ENCODE measurements at places on chromosomes 12 and 14. TPM values are rescaled to one million over a fixed set of nuclear protein-coding genes. Genes with fewer than 3 reads are reported as not detected.

ZNF891 gene
- total RNA-seq = 1.4 TPM

DNA sequence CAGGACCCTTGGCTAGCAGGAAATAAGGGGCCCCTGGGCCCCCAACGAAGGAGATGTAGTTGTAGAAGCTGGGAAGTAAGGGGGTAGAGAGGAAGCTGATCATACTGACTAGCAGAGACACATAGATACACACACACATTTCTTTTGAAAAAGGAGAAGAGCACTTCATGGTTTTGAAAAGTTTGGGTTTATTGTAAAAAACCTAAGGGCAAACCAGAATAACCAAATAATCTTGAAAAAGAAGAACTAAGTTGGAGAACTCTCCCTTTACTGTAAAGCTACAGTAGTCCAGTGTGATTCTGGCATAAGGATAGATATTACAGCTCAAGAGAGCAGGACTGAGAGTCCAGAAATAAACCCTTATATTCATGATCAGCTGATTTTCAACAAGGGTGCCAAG is 5.8 kb upstream of the HCAR3 start:
- DNase-seq = no peak

EML5 gene
- total RNA-seq = 4.0 TPM

- DNase-seq = no peak
Observed at GRCh38 chr12:25550186-25550585, 2.9 kb downstream of the LMNTD1 start.

REP15 gene
- 0.56 TPM for total RNA-seq

DNA sequence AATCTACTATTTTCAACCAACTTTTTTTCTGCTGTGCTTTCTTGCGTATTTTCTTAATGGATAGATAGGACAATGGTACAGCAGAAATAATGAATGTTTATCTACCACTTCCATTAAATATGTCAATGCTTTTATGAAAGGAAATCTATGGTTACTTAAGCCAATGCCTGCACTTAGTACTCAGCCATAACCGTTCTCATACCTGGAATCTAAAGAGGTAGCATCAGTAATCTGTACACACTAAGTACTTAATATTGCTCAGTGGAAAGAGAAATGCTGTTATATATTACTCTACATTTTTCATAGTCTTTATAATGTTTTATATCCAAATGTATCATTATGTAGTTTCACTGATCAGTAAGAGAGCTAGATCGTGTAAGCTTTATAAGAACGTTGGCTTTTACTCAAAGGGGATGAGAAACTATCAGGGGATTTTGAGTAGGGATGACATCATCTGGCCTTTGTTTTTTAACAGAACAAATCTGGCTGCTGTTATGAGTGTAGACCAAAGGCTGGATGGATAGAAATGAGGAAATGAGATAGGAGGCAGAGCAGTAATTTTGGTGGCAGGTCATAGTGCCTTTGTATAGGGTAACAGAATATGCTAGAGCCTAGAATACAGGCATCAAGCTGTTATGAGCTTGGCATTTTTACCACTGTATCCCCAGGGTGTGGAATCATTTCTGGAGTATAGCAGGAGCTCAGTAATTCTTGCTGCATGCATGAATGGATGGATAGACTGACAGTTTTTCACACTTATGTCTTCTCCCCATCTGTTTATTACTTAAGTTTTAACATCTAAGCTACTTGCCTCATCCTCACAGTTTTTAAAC is 34.0 kb downstream of the ALG10B start:
- no peak for DNase-seq

CLEC2B gene
- 26.7 TPM for total RNA-seq

WASHC4 gene
- total RNA-seq = 48.2 TPM

DNA sequence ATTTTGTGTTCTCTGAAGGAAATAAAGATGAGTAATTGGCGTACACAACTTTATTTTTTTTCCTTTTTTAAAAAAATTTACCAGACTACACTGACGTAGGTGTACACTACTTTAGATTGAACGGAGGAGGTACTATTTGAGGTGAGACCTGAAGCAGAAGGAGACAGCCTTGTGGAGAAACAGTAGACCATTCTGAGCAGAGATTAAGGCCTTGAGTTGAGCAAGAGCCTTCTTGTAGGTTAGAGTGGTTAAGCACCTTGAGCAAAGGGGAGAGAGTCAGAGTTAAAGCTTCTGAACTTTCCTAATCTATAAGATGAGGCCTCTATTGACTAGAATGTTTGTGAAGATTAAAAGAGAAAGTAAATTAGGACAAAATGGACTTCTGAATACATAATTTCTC is 2.5 kb downstream of the LEMD3 start:
- DNase-seq = no peak

DNA sequence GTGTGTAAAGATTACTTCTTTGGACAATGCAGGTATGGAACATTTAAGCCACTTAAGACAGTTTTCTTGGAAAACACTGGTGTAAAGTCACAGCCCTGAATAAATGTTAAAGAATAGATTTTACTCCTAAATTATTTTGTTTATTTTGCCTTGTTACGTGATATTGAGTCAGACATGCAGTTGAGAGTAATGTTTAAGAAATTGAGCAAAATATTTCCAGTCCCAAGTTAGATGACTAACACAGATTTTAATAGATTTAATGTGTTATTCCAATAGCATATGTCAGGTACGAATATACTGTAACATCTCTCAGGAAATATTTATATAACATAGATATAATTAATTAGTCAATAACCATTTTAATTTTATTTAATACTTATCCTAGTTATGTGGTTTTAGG is 1361.7 kb downstream of the FSCB start:
- no peak for DNase-seq

LMNTD1 gene
- not detected for total RNA-seq

GRCh38 chr14:55707365-55707804 is 127.4 kb downstream of the KTN1 start:
- DNase-seq = no peak

SYCP3 gene
- total RNA-seq = 2.4 TPM

DNA sequence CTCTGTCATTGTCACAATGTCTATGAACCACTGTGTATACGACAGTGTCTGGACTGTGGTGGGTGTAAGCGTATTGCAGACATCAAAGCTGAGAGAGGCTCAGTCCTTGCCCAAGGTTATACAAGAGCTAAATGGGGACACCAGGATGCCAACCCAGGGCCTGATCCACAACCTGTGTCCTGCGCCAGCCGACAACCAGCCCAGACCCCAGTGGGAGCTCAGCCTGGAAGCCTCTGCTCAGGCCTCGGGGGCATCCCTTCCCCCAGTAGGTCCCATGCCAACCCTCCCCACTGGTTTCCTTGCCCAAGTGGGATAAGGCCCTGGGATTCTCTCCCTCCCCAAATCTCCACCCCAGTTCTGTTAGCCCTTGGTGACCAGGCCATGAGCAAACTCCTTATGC is 54.3 kb downstream of the LTBP2 start:
- no peak for DNase-seq

GRCh38 chr12:50924131-50924438 is 28.3 kb upstream of the HIGD1C start:
- DNase-seq = no peak

KLHDC2 gene
- total RNA-seq = 17.8 TPM

PRH2 gene
- not detected for total RNA-seq

NGB gene
- not detected for total RNA-seq

- DNase-seq = no peak
Observed at GRCh38 chr14:50697659-50698290, 29.7 kb upstream of the SAV1 start.

DNA sequence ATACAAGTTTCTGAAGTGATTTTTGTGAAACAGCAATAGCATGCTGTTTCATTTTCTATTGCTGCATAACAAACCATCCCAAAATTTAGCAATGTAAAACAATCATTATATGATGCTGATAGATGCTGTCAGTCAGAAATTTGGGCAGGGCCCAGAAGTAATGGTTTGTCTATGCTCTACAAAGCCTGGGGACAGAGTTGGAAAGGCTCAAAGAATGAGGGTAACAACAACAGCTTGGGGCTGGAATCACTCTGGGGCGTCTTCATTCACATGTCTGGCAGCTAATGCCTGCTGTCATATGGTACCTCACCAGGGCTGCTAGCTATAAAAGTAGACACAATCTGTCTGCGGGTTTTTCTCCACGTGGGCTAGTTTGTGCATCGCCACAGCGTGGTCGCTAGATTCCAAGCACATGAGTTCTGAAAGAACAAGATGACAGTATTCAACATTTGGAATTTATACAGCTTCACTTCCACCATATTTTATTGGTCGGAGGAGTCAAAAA is 176.5 kb downstream of the BMP4 start:
- DNase-seq = no peak

ASIC1 gene
- total RNA-seq = 0.17 TPM

NID2 gene
- 8.7 TPM for total RNA-seq

DNA sequence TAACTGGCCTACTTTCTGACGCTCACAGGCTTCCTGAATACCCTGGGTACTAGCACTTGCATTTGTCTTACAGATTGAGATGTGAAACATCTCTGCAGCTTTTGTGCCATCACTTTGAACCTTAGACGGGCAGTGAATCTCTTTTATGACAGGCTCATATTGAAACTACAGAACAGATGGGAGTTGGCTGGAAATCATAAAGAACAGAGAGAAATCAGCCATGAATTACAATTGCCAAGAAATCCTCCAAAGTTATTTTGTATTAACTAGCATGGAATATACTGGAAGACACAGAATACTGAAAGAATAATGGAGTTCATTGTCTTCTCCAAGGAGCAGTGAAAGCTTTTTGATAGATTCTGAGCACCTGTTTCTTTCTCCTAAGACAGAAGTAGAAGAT is 32.7 kb downstream of the MYF5 start:
- DNase-seq = no peak

DNA sequence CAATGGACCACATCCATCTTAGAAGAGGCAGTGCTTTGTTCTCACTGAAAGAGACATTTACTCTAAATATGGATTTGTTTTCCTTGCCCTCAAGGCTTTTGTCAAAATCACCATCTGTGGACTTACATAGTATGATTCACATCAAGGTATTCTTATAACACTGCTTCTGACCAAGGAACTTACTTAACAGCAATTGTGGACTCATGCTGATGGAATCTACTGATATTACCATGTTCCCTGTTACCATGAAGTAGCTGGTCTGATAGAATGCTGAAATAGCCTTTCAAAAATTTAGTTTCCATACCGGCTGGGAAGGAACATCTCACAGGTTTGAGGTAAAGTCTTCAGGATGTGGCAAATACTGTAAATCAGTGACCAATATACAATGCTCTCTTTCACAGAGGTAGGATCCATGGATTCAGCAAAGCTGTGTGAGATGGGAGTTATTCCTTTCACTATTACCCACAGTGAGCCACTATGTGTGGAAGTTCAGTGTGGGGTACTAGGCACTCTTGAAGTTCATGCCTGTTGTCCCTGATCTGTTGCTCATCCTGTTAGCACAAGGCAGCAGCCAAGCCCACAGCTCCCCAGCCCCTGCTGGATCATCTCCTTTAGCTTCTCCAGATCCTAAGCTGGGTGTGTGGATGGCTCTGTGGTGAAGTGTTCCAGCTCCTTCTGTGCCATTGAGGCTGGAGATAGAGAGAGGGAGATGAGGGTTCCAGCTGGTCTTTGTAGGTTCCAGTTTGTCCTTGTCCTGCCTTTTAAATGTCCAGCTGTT is 126.4 kb downstream of the ATP23 start:
- no peak for DNase-seq

GRCh38 chr12:78407722-78408121 is 456.9 kb upstream of the SYT1 start:
- DNase-seq = no peak

ESPL1 gene
- 127 TPM for total RNA-seq

TSPAN11 gene
- total RNA-seq = not detected

GRCh38 chr14:41608681-41609390 is 2.2 kb downstream of the LRFN5 start:
- no peak for DNase-seq

JAG2 gene
- 7.1 TPM for total RNA-seq

- DNase-seq = no peak
Observed at GRCh38 chr14:50099335-50099734, 17.0 kb downstream of the VCPKMT start.

SYNDIG1L gene
- total RNA-seq = not detected

- no peak for DNase-seq
Observed at GRCh38 chr12:5348491-5348890, 83.4 kb upstream of the NTF3 start.

CLEC1A gene
- not detected for total RNA-seq

TOMM20L gene
- not detected for total RNA-seq

RHOJ gene
- not detected for total RNA-seq

DNA sequence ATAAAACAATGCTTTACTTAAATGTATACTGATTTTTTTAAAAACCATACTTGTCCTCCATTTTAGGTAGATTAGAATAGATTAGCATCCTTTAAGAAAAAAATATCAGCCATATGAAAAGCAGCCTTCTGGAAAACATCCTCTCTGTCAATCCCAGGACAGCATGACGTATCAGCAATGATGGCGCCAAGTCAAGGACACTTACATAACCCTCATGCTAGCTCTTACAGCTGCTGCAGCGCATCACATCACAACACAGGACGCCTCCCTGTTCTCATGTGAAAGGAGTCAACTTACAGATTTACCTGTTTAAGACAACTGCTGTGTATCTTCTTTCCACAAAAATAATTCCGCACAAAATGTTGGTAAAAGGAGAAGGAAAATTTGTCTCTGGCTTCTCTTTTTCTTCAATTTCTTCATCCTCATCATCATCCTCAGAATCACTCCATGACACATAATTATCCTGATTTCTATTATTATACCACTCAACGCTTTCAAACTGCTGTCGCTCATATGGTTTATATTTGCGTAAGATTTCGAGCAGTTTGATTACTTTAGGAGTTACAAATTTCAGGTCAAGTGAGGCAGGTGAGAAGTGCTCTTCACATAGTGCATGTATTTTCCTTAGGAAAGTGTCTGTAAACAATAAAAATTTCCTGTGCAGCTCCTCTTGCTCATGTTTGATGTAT is 33.3 kb downstream of the DICER1 start:
- DNase-seq = no peak

- no peak for DNase-seq
Observed at GRCh38 chr14:52856139-52856538, 64.7 kb upstream of the GNPNAT1 start.

LYZ gene
- total RNA-seq = 0.36 TPM

GRCh38 chr14:52563120-52563519 is 10.5 kb downstream of the GPR137C start:
- no peak for DNase-seq

GRCh38 chr12:45582536-45582935 is 147.0 kb upstream of the ARID2 start:
- DNase-seq = no peak

All from natural killer cell treated with Interleukin-12 subunit alpha and Interleukin-12 subunit beta and Interleukin-15 and Interleukin-18, amount 100 ng/mL, for 72 hours (primary cell).